ENCODE measurements at places on chromosomes 16 and 17.

DNA sequence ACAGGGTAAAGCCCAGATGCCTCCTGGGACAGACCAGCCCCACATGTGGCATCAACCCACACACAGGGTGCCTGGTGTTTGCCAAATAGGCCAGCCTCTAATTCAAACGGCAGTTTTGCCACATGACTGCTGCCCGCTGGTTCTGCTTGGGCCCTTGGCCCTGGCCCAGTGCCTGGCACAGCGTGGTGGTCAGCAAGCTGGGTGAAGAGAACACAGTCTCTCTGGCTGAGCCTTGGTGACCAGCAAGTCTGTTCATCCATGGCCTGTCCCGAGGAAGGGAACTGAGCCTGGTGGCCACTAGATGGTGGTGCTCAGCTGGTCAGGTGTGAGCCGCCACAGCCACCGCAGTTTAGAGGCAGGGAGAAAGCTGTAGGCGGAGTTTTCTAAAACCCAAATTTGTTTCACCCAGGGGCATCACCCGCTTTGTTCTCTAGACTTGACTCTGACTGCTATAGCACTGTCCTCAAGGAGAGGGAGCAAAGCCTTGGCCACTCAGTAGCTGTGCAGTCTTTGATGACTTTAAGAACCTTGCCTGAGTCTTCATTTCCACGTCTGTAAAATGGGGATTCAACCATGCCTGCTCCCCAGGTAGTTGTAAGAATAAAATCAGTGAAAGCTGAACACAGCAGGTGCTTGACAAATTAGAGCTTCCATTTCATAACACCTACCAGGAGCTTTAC is 4.7 kb upstream of the GFAP start:
- peak; percentile 38 for DNase-seq

- no peak for DNase-seq
Observed at GRCh38 chr17:48746916-48747444, 18.4 kb upstream of the HOXB13 start.

GRCh38 chr16:82391690-82392089 is 221.7 kb upstream of the MPHOSPH6 start:
- no peak for DNase-seq

DNA sequence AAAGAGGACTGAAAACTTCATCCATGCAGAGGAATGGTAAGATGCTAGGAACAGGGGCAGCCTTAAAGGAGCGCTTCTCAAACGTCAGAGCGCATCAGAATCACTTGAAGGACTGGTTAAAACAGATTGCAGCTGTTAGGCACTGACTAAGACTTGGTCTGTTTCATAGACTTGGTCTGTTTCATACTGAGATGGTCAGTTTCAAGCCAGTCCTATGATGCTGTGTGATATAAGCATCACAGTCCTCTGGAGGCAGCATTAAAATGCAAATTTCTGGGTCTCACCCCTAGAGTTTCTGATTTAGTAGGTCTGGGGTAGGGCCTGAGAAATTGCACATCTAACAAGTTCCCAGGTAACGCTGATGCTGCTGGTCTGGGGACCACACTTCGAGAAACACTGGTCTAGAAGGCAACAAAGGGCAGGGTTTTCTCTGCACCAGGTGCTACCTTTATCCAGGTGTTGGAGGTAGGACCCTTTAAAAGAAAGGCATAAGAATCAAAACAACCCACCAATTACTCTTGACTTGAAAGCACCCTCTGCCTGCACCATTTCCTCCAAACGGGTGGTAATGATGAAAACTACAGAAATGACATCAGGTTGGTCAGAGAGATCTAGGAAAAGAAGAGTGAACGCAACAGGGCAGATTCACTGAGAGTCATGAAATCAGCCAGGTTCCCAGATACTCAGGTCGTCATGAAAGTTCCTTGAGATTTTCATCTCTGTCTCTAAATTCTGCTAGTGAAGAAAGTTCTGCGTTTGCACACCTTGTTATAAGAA is 95.0 kb upstream of the RCVRN start:
- DNase-seq = no peak

- DNase-seq = no peak
Observed at GRCh38 chr16:5709889-5710288, 612.3 kb upstream of the EEF2KMT start.

DNA sequence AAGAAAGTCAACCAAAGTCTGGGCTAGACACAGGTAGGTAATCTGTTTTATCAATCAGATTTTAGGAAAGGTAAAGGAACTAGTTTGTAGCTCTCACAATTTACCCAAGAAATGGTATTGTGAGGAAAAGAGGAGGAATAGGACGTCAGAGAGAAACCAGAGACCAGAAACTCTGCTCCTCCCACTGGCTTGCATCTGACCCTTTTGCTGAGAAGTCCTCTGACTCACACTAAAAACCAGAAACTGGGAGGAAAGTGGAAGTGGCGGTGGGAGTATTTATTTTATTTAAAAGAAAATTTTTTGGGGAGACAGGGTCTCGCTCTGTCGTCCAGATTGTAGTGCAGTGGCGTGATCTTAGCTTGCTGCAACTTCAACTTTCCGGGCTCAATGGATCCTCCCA is 38.0 kb upstream of the MNT start:
- DNase-seq = no peak

- DNase-seq = no peak
Observed at GRCh38 chr16:19822533-19822932, 62.1 kb downstream of the GPRC5B start.

- no peak for DNase-seq
Observed at GRCh38 chr16:14125000-14125681, 54.0 kb downstream of the MRTFB start.

DNA sequence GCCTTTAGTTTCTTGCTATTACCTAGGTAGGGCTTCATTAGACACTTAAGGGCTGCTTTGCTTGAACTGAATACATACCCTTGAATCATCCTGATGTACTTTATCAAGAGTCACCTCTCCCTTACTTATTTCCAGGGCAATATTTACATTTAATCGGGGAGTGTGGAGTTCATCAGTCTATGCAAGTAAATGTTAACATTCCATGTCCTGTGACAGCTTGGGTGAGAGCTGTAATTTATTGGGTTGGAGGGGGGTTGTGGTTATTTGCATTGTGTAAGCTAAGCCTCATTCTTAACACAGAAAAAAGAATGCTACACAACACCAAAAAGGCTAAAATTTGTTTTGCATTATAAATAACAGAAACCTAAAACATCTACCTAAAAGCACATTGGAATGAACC is 16.7 kb downstream of the KCNJ16 start:
- no peak for DNase-seq

DNA sequence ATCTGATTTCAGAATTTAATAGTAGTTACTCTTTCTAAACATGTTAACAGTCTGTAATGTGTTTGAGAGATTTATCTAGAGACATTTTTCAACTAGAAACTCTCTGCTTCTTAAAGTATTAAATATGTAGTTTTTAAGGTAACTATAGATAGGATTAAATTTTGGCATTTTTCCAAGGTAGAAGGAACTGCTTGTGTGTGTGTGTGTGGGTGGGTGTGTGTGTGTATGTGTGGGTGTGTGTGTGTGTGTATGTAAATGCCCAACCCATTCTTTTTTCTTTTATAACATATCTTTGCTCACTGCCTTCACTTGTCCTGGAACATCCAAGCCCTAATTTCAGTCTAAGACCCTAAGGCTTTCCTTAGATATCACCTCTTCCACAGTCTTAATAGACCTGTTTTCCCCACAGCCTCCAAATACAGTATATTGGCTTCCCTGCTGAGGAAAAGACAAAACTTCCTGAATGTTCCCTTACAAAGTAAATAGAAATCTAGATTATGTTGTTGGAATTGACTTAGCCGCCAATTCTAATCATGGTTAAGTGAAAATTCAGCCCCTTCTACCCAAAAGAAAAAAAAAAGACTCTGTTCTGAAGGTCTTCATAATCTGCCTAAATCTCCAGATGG is 33.5 kb downstream of the NUP93 start:
- no peak for DNase-seq

- no peak for DNase-seq
Observed at GRCh38 chr16:88060524-88061219, 109.4 kb downstream of the BANP start.

GRCh38 chr17:75727391-75727790 is 6.1 kb downstream of the ITGB4 start:
- DNase-seq = no peak

GRCh38 chr16:19400711-19401110 is 17.0 kb upstream of the TMC5 start:
- DNase-seq = no peak

DNA sequence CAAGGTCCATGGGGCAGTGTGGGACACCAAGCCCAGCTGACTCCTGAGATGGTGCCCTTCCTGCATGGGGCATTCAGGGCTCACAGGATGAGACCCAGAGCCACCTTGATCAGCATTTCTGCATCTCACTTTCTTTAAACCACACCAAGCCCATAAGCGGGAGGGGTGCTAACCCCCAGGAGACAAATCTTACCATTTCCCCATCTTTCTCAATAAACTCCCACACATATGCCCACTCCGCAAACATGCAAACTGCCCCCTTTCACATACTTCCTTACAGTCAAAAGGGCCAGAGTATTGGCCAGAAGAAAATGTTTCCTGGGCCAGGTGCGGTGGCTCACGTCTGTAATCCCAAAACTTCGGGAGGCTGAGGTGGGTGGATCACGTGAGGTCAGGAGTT is 3.7 kb upstream of the SLC39A11 start:
- no peak for DNase-seq

GRCh38 chr17:57871155-57871554 is 21.3 kb upstream of the MRPS23 start:
- no peak for DNase-seq

GRCh38 chr17:37791447-37792399 is 46.9 kb upstream of the HNF1B start:
- DNase-seq = peak; percentile 39

DNA sequence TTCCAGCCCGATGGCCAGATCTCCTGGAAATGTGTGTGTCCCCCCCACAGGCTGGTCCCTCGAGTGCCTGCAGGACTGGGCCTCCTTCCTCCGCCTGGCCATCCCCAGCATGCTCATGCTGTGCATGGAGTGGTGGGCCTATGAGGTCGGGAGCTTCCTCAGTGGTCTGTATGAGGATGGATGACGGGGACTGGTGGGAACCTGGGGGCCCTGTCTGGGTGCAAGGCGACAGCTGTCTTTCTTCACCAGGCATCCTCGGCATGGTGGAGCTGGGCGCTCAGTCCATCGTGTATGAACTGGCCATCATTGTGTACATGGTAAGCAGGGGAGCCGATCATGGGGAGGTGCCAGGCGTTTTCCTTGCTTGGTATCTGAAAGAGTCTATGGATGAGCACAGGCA is 22.1 kb downstream of the SLC47A1 start:
- no peak for DNase-seq

DNA sequence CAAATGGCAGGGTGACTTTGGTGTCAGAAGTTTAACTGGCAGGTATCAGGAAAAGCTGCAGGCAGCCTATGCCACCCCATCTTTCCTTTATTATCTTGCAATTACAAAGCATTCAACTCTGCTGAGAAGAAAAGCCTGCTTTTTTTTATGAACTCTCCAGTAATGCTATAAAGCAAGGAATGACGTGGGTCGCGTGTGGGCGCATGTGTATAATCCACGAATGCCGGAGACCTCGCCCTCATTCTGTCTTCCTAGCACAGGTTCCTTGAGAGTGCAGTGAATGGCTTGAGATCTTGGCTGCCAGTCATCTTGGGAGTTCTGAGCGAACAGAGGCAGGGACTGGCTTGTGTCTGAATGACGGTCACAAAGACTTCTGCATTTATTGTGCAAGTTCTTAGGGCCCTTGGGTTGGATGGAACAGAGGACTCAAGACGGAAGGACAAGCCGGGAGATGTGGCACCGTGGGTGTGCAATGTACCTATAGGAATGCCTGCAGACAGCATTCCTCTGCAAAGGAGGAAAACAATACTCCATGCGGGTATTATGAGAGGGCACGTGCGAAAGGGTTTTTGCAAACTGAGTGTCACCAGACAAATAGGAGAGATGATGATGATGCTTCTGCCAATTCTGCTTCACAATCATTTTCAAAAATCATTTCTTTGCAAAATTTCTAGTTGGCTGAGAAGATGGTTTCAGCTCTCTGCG is 96.1 kb upstream of the ELAC2 start:
- DNase-seq = no peak

DNA sequence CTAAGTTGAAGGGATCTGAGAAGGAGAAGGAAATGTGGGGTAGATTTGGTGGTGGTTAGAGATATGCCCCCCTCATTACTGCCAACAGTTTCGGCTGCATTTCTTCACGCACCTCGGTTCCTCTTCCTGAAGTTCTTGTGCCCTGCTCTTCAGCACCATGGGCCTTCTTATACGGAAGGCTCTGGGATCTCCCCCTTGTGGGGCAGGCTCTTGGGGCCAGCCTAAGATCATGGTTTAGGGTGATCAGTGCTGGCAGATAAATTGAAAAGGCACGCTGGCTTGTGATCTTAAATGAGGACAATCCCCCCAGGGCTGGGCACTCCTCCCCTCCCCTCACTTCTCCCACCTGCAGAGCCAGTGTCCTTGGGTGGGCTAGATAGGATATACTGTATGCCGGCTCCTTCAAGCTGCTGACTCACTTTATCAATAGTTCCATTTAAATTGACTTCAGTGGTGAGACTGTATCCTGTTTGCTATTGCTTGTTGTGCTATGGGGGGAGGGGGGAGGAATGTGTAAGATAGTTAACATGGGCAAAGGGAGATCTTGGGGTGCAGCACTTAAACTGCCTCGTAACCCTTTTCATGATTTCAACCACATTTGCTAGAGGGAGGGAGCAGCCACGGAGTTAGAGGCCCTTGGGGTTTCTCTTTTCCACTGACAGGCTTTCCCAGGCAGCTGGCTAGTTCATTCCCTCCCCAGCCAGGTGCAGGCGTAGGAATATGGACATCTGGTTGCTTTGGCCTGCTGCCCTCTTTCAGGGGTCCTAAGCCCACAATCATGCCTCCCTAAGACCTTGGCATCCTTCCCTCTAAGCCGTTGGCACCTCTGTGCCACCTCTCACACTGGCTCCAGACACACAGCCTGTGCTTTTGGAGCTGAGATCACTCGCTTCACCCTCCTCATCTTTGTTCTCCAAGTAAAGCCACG is 28.3 kb downstream of the STH start:
- DNase-seq = no peak

GRCh38 chr17:5203178-5203907 is 11.7 kb upstream of the ZNF594 start:
- DNase-seq = no peak

DNA sequence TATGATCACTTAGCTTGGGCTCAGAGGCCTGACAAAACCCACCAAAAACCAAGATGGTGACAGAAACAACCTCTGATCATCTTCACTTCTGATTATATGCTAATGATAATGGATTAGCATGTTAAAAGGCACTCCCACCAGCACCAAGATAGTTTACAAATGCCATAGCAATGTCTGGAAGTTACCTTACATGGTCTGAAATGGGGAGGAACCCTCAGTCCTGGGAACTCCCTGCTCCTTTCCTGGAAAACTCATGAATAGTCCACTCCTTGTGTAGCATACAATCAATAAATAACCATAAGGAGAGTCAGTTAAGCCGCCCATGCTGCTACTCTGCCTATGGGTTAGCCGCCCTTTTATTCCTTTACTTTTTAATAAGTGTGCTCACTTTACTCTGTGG is 120.0 kb upstream of the HS3ST4 start:
- no peak for DNase-seq

- no peak for DNase-seq
Observed at GRCh38 chr17:60149691-60150582, at the start of gene CA4. CA4 (plus strand) TSS chr17:60149973; CDS start chr17:60150035, 62 bp downstream.

GRCh38 chr17:55518510-55518909 is 7.3 kb upstream of the SMIM36 start:
- no peak for DNase-seq

- DNase-seq = no peak
Observed at GRCh38 chr16:2468233-2468724, 2.8 kb upstream of the NTN3 start.
